Glomerular endothelial cell (primary cell): ENCODE measurements at places on chromosomes 2 and 18. TPM values are rescaled to one million over a fixed set of nuclear protein-coding genes. Genes with fewer than 3 reads are reported as not detected.

- no peak for DNase-seq
Observed at GRCh38 chr2:98577313-98577712, 31.0 kb downstream of the COA5 start.

DNA sequence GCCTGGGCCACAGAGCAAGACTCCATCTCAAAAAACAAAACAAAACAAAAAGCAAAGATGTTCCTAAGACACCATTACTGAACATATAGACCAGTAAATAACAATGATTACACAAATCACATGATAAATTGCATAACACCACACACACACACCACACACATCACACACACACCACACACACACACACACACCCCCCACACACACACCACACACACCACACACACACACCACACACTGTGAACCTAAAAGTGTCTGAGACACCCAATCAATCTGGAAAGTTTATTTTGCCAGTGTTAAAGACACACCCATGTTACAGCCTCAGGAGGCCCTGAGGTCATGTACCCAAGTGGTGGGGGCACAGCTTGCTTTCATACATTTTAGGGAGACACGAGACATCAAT is 62.6 kb upstream of the ASAP2 start:
- DNase-seq = no peak

GRCh38 chr18:38019292-38019691 is 453.7 kb upstream of the CELF4 start:
- DNase-seq = no peak

DNA sequence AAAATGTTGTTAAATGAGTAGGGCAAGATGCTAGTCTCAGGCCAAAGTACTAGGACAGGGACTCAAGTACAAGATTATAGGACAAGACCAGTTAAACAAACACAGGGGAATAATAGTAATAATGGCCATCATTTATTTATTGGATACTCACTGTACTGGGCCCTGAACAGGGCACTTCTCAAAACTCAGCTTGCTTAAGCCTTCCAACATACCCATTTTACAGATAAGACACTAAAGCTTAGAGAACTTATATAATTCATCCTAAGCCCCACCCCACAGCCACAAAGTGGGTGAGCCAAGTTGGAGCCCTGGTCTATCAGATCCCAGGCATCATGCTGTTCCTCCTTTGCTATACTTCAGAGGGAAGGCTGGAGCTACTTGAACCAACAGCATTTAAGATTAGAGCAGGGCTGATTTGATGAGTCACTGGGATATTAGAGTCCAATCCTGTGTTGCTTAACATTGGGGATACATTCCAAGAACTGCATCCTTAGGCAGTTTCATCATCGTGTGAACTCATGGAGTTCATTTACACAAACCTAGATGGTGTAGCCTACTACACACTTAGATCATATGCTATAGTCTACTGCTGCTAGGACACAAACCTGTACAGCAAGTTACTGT is 153.6 kb downstream of the MTCL1 start:
- DNase-seq = no peak

TRIM43 gene
- not detected in 2 replicates for total RNA-seq

- no peak for DNase-seq
Observed at GRCh38 chr18:10354241-10354811, 100.1 kb upstream of the APCDD1 start.

DNA sequence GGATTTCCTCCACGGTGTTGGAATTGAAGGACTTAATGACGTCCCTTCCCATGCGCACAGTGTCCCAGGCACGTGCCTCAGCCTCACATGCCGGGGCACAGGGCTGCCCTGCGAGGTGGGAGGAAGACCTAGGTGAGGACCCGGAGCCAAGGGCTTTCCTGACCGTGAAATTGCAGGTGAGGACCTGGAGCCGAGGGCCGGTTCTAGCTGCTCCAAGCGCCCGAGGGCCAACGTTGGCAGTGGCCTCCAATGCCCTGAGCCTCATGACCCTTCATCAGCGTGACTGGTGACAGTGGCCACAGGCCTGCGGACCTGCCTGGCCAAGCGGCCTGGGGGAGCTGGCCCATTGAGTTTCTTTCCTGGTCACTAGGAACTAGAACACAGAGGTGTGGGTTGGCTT is 338.2 kb upstream of the MYT1L start:
- no peak for DNase-seq

FZD7 gene
- 9.2 and 10.5 TPM in 2 replicates for total RNA-seq

DNA sequence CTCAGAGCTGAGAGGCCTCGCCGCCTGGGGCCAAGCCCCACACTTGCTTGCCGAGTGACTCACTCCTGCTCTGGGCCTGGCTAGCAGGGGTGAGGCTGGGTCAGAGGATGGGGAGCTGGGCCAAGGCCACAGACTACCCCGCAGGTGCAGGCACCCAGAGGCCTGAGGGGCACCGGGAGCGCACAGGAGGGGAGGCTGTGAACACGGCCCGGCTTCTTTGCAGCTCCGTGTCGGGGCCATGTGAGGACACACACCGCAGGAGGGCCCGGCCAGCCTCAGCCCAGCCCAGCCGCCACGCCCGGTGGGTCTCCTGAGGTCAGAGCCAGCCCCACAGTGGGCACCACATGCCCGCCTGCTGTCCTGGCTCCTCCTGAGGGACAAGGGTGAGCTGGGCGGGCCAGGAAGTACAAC is 8.4 kb downstream of the GPC1 start:
- DNase-seq = no peak

- no peak for DNase-seq
Observed at GRCh38 chr2:161044921-161045320, 115.3 kb upstream of the TANK start.

- DNase-seq = no peak
Observed at GRCh38 chr2:86221066-86221684, 21.9 kb downstream of the MRPL35 start.

DNA sequence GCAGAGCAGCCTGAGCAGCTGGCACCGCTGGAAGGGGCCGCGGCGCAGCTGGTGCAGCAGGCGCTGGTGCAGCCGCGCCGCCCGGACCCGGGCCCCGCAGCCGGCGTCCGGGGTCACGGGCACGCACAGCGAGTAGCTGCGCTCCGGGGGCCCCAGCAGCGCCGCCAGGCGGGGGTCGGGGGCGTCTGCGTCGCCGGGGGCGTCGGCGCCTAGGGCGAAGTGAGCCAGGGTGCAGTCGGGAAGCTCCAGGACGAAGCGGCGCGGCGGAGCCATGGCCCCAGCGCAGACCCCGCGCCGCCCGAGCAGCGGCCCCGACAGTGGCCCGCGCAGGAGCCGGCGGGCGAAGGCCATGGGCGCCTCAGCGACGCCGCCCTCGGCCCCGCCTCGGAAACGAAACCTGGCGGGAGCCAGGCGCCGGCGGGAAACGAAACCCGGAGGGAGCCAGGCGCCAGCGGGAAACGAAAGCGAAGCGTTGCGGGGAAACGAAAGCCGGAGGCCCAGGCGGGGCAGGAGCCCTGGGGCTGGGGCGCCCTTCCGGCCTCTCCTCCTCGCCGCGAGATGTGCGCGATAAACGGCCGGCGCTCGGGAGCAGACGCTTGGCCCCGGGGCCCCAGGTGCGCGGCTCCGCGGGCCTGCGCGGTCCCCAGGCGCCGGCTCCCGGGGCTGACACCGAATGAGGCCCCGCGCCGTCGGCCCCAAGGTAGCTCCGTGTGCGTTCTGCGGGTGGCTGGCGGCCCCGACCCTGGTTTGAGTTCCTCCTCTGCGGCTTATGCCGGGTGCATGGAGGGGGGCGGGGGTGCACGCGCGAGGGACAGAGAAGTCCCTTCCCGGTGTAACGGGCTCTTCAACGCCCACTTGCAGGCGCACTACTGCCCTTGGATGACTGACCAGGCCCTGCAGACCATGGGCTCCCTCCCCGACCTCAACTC is at the start of gene CMPK2:
Gene CMPK2 (minus strand): TSS at position 562 of the 929 bp plus-strand sequence. CDS start 211 bp downstream, at position 351.
- DNase-seq = no peak

DNA sequence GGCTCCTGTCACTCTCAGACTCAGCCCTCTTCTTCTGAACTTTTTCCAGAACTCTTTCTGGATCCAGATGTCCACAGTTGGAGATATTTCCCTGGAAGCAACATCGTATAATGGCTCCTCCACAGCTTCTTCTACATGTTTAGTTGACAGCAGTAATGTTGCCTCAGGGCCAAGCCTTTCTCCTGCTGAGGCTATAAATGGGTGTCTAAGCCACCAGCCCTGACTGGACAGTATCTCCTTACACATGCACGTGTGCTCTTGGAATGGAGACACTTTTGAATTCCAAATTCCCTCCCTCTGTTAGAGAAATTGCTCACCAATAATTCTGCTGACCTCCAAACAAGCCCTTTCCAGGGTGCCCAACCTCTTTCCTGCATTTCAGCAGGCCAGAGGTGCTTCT is 156.2 kb upstream of the PIK3C3 start:
- DNase-seq = no peak

DNA sequence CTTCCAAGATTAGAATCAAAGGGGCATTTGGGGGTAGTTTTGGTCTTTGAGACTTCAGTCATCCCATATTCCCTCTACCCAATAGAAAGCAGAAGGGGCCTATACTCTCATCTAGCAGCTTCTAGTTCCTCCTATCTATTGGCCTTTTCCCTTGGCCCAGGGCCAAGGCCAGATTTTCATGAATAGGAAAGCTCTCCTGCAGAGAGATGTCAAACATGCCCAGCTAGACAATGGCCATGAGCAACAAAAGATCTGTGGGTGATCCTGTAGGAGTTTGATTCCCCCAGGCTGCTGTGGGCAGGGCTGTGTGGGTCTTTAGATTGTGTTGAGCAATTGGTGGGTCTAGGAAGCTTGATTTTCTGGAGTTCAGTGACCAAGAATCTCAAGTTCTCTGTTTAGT is 2.9 kb upstream of the ADCYAP1 start:
- DNase-seq = no peak

GRCh38 chr2:146415291-146415690 is 1429.5 kb upstream of the ACVR2A start:
- no peak for DNase-seq

DNA sequence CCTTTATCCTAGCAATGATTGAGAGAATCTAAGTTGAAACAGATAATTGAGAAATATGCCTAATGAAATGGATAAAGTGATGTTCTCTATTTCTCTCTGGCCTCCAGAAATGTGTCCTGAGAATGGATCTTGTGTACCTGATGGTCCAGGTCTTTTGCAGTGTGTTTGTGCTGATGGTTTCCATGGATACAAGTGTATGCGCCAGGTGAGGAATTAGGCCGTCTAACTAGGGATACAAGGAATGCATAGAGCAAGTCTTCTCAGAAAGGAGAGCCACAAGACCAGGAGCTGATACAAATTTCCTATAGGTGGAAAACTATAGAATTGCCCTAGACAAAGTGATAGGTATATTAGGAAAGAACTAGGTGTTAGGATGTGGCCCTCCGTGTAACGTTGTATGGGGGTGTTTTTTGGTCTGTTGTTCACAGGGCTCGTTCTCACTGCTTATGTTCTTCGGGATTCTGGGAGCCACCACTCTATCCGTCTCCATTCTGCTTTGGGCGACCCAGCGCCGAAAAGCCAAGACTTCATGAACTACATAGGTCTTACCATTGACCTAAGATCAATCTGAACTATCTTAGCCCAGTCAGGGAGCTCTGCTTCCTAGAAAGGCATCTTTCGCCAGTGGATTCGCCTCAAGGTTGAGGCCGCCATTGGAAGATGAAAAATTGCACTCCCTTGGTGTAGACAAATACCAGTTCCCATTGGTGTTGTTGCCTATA is 592 bp upstream of the CAD start:
- DNase-seq = no peak

MYCN gene
- 1.8 and 6.5 TPM in 2 replicates for total RNA-seq

DNA sequence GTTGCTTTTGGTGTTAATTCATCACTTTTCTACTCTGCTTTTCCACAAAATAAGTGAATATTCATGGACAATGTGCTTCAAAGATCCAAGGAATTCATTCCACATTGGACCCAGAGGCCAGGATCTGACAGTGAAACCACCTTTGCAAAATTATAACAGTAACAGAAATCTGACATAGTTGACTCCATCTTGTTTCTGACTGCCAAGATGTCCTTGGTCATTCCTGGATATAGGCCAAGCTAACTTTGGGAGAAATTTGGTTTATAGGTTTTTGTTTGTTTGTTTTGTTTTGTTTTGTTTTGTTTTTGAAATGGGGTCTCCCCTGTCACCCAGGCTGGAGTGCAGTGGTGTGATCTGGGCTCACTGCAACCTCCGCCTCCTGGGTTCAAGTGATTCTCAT is 10.3 kb downstream of the MPPE1 start:
- DNase-seq = no peak

GRCh38 chr2:96341641-96342040 is 6.1 kb downstream of the NCAPH start:
- no peak for DNase-seq

DNA sequence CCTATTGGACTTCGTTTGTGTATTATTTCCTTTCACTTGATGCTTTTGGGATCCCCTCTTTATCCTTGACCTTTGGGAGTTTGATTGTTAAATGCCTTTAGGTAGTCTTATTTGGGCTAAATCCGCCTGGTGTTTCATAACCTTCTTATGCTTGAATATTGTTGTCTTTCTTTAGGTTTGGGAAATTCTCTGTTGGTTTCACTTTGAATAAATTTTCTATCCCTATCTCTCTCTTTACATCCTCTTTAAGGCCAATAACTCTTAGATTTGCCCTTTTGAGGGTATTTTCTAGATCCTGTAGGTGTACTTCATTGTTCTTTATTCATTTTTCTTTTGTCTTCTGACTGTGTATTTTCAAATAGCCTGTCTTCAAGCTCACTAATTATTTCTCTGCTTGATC is 354.7 kb downstream of the PARD3B start:
- DNase-seq = no peak

SIGLEC15 gene
- total RNA-seq = 2.5 and 10.5 TPM in 2 replicates

MRPL30 gene
- total RNA-seq = 37.2 and 39.7 TPM in 2 replicates

DSG1 gene
- 0.15 TPM in 1 of 2 replicates, not detected in the other for total RNA-seq

GRCh38 chr2:179262077-179262660 is 2.5 kb downstream of the SESTD1 start:
- DNase-seq = no peak

DNA sequence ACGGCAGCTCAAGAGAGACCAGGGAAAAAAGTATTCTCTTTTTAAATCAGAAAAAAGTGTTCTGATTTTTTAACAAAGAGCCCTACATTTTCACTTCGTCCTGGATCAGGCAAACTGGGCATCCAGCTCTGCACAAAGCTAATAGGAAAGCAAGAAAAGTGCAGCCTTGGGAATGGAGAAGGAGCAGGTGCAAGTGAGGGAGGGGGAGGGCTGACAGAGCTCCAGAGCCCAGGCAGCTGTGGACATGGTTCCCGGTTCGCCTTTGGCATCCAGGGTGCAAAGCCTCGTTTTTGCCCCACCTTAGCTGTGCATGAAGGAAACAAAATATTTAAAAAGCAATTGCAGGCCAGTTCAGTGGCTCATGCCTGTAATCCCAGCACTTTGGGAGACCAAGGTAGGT is 82.2 kb downstream of the FAM124B start:
- no peak for DNase-seq

GRCh38 chr2:132671151-132671835 is 1.3 kb upstream of the LYPD1 start:
- DNase-seq = peak; percentile 41

CNGA3 gene
- not detected in 2 replicates for total RNA-seq

GCG gene
- not detected in 2 replicates for total RNA-seq

DNA sequence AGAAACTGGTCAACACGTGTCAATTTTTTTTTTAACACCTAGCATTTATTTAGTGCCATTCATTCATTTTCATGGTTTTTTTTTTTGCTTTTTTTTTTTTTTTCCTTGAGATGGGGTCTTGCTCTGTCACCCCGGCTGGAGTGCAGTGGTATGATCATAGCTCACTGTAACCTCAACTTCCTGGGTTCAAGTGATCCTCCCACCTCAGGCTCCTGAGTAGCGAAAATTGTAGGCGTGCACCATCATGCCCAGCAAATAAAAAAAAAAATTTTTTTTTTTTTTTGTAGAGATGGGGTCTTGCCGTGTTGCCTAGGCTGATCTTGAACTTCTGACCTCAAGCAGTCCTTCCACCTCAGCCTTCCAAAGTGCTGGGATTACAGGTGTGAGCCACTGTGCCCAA is 21.1 kb downstream of the USP14 start:
- DNase-seq = no peak

- DNase-seq = no peak
Observed at GRCh38 chr2:241507430-241508239, 749 bp downstream of the STK25 start.
